Foreskin keratinocyte (primary cell): ENCODE measurements at places on chromosomes 4 and X. TPM values are rescaled to one million over a fixed set of nuclear protein-coding genes. Genes with fewer than 3 reads are reported as not detected.

DNA sequence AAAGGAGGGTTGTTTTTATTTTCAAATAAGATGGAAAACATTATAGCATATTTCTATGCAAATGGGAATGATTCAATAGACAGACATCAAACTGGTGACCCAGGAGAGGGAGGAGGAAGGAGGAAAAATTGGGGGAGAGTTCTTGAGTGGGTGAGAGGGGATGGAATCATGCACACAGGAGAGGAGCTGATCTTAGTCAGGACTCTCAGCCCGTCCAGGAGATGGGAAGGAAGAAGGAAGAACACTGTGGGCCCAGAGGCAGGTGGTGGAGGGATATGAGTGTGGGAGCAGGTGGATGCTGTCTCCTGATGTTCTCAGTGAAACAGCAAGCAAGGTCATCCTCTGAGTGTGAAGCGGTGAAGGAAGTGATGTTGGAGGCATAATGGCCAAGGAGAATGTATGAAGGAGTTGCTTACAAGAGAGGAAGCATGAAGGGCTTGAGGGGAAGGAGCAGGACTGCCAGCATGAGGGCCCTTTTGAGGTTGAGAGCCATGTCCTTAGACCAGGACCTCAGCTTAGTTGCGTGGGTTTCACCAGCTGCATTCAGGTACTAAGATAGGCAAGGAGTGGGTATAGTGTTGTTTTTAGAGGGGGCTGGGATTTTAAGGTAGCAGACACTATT is 161.7 kb upstream of the NAP1L5 start:
- no peak for DNase-seq

- peak; percentile 4 for DNase-seq
These were observed 133.9 kb downstream of the EGF start for GRCh38 chr4:110046588-110047049.

- no peak for DNase-seq
These were observed 642 bp downstream of the HMGN5 start for GRCh38 chrX:81201071-81201470.

GRCh38 chr4:3313556-3314228 is 20.9 kb downstream of the RGS12 start:
- no peak for DNase-seq

GRCh38 chr4:15694431-15694830 is 8.4 kb upstream of the BST1 start:
- peak; percentile 69 for DNase-seq

GRCh38 chrX:84188320-84188834 is 378 bp upstream of the RPS6KA6 start:
- DNase-seq: no peak

DNA sequence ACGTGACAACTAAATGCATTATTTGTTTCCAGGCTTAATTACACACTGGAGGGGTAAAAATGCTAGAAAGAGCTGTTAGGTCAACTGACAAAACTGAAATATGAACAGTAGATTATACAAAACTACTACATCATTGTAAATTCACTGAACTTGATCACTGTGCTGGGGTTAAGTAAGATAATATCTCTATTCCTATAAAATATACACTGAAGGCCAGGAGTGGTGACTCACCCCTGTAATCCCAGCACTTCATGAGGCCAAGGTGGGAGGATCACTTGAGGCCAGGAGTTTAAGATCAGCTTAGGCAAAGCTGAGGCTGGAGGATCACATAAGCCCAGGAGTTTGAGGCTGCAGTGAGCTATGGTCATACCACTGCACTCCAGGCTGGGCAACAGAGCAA is 31.8 kb upstream of the NKX6-1 start:
- peak; percentile 32 for DNase-seq

The CXCL5 gene
- total RNA-seq: 0.85 and 1.7 TPM in 2 replicates

The DNAAF6 gene
- not detected in 2 replicates for total RNA-seq

The MYOZ2 gene
- not detected in 2 replicates for total RNA-seq

The RTL9 gene
- total RNA-seq: 0.07 and 0.11 TPM in 2 replicates

The CENPVL1 gene
- not detected in 2 replicates for total RNA-seq

The LDOC1 gene
- total RNA-seq: 17.2 and 20.1 TPM in 2 replicates
